ENCODE measurements at places on chromosomes 13 and 19. TPM values are rescaled to one million over a fixed set of nuclear protein-coding genes. Genes with fewer than 3 reads are reported as not detected.

DNA sequence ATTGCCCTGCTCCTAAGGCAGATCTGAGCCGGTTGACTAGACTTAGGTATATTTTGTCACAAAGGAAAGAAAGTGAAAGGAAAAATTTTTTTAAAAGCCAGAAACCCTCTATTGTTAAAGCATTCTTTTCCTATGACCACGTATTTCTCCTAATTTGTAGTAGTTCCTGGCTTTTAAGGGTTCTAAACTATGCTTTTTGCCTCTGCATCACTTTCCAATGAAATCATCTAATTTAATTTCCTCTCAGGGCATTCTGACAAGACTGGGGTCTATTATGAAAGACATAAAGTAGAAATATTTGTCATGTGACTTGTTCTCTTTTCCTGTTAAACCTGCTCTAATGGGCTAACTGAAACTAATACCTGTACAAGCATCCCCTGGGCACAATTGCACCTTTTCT, 233.0 kb upstream of the PRR20A start:
- DNase-seq: no peak

GRCh38 chr19:53910170-53910518, 1.1 kb downstream of the CACNG7 start:
- DNase-seq: no peak

DNA sequence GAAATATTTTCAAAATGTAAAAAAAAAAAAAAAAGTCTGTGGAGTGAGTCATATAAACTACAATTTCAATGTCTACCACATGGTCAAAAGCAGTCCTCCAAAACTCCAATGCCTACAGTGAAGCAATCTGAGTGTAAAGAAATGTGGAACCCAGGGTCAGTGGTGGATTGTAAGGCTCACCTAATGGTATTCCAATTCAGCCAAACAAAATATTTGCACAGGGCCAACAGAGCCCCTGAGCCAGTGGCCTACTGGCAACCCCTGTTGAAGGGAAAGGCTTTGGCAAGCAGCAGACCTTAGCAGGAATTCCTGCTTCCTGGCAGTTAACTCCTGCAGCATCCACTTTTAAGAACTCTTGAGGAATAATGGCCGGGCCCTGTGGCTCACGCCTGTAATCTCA, 3.4 kb downstream of the DNMT1 start:
- DNase-seq: no peak

GRCh38 chr13:109615721-109616420, 170.5 kb downstream of the IRS2 start:
- DNase-seq: no peak

RXFP2 gene
- total RNA-seq: not detected

SOHLH2 gene
- total RNA-seq: not detected

DNA sequence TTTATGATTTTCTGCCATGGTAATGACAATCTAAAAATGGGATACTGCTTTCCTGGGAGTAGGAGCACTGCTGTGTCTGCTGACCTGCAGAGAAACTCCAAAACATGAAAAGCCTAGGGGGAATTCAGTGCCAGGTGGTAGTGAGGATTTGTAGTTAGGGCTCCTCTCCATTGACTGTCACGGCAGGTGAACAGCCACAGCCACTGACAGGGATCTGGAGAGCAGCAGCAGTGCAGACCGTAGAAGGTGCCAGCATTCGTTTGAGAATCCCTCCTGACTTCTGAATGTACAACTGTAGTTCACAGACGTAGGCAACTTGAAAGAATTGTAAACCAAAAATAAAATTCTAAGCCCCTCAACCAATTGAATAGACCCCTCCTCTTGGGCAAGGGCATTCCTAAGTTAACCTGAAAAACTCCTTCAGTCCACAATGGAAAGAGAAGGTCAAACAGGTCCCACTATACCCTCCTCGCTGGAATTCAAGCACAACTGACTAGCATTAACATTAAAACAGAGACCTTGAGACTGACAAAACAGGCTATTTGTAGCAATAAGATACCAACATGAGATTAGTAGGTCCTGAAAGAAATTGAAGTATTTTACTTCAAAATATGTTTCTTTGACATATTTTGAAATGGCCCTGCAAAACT, 1328.8 kb downstream of the OLFM4 start:
- no peak for DNase-seq
